Stimulated activated CD8-positive, alpha-beta memory T cell treated with anti-CD3 and anti-CD28 coated beads, Interleukin-15, amount 100 ng/mL, for 1 hour (primary cell): ENCODE measurements at places on chromosomes 3 and 15.

GRCh38 chr3:141413801-141414689 is 45.7 kb downstream of the ZBTB38 start:
- no peak for DNase-seq

- no peak for DNase-seq
Measured at GRCh38 chr3:195956577-195956976, 48.2 kb upstream of the TNK2 start.

GRCh38 chr3:194779729-194780224 is 94.1 kb downstream of the FAM43A start:
- no peak for DNase-seq

- no peak for DNase-seq
Measured at GRCh38 chr3:16529264-16529663, 15.8 kb upstream of the RFTN1 start.

DNA sequence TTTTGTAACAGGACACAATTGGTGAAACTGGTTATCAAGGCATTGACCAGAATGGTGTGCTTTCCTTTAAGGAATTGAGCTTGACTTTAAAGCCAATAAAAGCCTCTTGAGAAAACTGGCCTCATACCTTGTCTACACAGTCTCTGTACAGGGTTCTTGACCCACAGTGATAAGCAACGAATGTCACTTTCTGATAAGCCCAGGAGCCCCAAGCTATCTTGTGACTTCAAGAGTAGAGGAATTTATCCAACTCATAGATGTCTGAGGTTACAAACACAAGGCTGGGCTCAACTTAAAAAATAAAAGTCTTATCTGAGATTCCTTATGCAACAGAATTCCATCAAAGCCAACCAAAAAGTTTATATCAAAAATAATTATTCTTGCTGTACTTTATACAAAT is 212.1 kb downstream of the GBE1 start:
- DNase-seq, result no peak

GRCh38 chr3:111976254-111976653 is 2.6 kb upstream of the ABHD10 start:
- DNase-seq, result no peak

GRCh38 chr3:59408047-59408624 is 358.3 kb upstream of the CFAP20DC start:
- DNase-seq, result no peak

DNA sequence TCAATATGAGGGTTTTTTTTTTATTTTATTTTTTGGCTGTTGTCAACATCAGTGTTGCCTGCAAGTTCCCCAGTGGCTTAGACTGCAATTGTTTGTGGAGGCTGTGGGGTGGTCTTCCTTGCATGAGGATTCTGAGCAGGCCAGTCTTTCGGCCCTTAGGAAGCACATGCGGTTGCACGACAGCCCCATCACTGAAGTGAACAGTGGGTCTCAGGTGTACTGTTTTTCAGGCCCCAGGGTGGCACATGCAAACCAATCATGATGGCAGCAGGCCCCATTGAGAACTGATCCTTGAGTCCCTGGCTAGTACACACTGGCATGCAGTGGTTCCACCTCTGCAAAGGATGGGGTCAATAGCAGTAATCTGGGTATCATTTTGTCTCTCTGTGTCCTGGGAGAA is 768.7 kb downstream of the EPHA3 start:
- no peak for DNase-seq

DNA sequence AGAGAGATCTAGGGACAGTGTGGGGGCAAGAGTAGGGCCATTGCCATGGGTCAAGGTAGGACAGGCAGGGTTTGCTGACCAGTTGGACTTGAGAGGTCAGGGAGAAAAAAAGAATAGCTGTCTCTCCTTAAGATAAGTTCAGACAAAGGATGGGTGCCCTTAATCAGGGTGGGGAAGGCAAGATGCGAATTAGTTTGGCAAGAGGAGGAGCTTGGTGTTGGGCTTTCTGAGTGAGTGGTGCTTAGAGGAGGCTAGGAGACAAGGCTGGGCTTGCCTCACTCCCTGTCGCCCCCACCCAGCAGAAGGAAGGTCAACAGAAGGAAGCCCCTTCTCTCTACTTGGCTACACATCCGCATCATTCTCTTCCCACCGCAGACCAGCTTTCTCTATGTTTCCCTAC is 53.9 kb upstream of the CTDSPL start:
- DNase-seq, result no peak

- DNase-seq, result no peak
Measured at GRCh38 chr3:73966733-73967132, 342.0 kb upstream of the PDZRN3 start.

DNA sequence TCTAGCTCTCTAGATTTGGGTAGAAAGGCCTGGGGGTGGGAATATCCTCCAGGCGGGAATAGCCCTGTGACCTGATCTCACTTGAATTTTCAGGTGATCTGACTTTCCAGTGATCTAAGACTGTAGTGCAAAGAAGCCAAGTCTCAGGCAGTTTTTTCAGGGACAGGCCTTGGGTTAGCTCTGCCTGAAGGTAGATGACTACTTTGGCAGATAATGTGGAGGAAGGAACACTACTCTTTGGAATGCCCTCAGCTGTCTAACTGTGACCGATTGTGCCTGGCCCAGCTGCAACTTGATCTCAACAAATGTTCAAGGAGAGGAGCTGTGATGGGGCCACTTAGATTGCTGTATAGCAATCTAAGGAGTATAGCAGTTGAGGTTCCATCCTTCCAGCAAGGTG is 193.7 kb downstream of the TCF12 start:
- DNase-seq, result no peak

- DNase-seq, result no peak
Measured at GRCh38 chr3:194296454-194297263, 54.5 kb downstream of the CPN2 start.

DNA sequence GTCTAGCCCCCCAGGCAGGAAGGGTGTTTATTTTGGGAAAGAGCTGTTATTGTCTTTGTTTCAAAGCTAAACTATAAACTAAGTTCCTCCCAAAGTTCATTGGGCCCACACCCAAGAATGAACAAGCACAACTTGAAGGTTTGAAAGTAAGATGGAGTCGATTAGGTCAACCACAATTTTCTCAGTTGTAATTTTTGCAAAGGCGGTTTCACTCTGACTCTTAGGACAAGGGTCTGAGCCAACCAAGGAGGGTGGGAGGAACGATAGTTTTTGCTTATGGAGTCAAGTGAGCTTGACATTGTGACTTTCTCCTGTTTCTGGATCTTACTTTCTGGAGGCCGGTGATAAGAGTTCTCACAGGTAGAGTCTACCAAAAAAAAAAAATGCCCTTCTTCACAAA is 5.8 kb upstream of the ZNF770 start:
- DNase-seq, result no peak

GRCh38 chr3:196775938-196776337 is 36.3 kb downstream of the PAK2 start:
- no peak for DNase-seq

GRCh38 chr3:170524073-170524472 is 61.8 kb downstream of the SLC7A14 start:
- DNase-seq, result no peak

GRCh38 chr3:150870406-150870805 is 34.8 kb downstream of the MINDY4B start:
- no peak for DNase-seq

DNA sequence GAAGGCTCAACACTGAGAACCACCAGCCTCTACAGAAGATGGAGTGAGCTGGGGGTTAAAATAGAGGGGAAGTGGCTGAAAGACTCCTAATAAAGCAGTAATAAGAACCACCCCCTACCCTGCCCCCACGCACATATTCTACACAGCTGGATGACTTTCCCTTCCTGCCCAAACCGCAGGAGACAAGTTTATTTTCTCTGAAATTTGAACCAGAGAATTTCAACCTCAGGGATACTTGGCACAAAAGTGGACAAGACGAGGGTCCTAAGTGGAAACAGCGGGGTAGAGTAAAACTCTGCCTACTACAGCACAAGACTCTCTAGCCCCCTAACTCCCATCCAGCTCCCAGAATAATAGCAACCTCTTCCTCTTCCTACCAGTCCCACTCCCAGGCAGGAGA is 28.4 kb downstream of the USF3 start:
- DNase-seq, result no peak

DNA sequence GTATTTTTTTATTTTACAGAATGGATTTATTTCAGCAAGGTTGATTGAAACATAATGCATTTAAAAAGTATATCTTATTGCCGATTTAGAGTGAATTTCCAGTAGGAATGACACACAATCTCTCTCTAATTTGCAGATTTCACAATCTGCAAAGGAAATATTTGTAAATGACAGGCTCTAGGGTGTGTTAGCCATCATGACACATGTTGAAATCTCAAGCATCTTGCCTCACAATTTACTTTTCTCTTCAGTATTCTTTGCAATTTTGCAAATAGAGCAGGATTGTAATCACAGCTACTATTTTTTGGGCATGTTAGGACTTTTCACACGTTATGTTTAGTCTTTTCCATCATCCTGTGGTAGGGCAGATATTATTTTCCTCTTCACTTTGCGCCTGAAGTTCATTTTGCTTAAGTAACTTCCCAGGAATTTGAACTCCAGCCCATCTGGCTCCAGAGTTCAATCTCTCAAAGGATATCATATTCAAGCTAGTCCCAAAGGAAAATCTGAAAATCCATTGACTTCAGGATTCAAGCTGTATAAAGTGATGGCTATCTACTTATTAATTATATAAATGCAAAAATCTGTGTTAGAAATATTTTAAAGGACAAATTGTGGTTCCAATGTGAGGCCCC is 55.4 kb downstream of the ATP13A4 start:
- no peak for DNase-seq

GRCh38 chr3:154971771-154972326 is 108.3 kb upstream of the MME start:
- no peak for DNase-seq

DNA sequence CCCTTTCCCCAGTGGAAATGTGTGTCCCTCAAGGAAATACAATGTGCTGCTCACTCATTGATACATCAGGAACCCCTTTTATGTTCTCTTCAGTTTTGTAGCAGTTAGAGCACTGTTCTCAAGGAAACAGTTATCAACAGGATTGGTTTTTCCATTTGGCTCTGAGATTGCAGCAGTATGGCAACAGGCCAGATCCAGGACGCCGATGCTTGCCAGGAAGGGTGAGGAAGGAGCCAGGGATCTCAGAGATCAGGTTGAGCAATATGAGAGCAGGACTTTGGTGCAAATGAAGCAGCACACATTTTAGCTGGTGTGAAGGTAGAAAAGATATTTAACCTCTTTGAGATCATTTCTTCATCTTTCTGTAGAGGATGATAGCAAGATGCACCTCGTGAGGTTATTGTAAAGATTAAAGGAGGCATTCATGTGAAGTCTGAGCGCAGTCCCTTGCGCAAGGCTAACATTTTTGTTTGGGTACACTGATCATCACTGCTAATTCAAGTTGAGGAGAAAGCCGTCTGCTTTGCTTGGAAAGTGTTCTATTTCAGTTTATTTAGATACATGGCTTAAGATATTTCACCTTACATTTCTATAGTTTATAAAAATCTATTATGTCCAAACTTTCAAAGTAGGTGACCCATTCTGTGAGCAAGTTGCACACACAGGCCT is 68.5 kb downstream of the KCNH8 start:
- DNase-seq, result no peak

- DNase-seq, result peak; percentile 49
Measured at GRCh38 chr3:170037463-170038433, at the start of gene GPR160. Gene GPR160, plus strand, starts transcription at chr3:170037995. Its CDS starts 45,978 bp downstream, at chr3:170083973.

GRCh38 chr15:89740137-89740536 is 10.9 kb downstream of the MESP1 start:
- no peak for DNase-seq

DNA sequence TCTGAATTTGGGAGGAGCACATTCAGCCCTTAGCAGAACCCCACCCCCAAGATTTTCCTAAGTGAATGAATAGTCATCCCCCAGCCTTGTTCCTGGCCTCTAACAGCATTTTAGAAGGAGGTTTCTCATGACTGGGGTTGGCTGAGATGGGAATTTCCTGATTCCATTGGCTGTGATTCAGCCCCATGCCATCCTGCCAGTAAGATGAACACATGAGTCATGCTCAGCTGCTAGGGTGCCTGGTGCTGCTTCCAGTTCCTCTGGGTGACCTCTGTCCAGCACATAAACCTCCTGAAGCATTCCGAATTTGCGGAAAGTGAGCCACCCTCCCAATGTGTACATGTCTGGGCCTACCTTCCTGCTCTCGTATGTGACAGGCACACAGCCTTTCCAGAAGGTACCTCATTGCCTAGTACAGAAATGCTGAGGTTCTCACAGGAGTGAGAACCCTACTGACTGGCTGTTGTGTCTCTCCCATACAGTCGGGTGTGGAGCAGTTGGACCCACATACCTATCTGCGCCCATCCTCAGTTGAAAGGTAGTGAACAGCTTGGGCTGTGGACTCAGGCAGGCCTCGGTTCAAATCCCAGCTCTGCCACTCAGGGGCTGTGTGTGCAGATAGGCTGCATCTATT is 91.7 kb downstream of the APBA2 start:
- DNase-seq, result no peak

DNA sequence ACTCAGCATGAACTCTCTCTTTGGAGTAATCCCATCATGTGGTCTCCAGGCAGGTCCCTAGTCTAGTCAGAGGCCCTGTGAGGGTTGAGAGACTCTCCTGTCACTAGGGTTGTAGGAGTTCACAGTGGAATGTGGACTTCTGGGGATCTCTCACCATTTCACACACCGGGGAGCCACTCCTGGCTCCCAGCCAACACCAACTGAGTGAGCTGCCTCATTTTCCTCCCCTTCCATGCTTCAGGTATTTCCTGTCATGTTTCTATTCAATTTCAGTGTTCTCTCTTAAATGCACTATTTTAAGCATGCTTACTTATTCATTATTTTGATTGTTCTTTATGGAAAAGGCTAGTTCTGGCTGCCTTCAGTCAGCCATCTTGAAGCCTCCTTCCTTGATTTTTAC is 467.5 kb upstream of the ARL6 start:
- no peak for DNase-seq

- no peak for DNase-seq
Measured at GRCh38 chr3:51385621-51386091, 565 bp downstream of the MANF start.

GRCh38 chr3:23611737-23612295 is 193.9 kb upstream of the UBE2E1 start:
- no peak for DNase-seq

DNA sequence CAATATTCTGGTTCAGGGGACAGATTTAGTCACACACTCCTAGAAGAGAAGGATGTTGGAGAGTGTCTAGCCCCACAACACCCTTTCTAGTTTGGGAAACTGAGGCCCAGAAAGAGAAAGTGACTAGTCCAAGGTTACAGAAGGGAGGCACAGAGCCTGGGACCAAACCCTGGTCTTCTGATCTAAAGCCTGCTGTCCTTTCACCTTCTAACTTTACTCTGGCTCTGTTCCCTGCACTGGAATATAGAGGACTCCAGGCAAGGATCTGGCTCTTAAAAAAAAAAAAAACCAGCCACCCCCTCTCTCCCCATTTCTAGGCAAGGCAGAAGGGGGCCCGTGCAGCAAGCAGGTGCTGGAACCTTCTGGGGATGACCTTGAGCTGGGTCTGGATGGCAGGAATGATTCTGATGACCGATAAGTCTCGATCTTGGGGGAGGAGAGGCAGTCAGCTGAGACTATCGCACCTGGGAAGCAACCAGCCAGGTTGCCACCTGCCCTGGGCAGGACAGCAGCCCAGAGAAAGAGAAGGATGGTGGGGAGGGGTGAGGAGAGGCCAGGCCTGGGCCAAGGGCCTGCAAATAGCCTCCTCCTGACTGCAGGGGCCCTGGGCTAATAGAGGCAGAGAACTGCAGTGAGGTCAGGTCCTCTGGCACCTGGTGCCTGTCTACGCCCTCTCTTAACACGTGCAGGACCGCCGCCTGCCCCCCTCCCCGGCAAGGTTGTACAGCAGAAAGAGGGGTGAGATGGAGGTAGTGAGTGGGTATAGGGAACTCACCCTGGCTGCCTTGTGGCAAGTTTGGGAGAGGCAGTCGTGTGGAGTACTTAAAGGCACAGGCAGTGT is 30.4 kb upstream of the RHCG start:
- no peak for DNase-seq

GRCh38 chr3:123439806-123440580 is 8.9 kb downstream of the ADCY5 start:
- DNase-seq, result no peak
